ENCODE measurements at places on chromosomes 7 and 10. TPM values are rescaled to one million over a fixed set of nuclear protein-coding genes. Genes with fewer than 3 reads are reported as not detected.

The BRI3 gene
- polyA plus RNA-seq = 89.1 TPM

The LIPM gene
- not detected for polyA plus RNA-seq

The GTPBP4 gene
- 40.5 TPM for polyA plus RNA-seq

The SFTPD gene
- polyA plus RNA-seq = 0.79 TPM

The PILRA gene
- 6.2 TPM for polyA plus RNA-seq

The IDI2 gene
- polyA plus RNA-seq = not detected

The CDC14C gene
- polyA plus RNA-seq = not detected

The LAMB1 gene
- polyA plus RNA-seq = 768 TPM

The FAM241B gene
- polyA plus RNA-seq = 0.76 TPM

The FBXW4 gene
- polyA plus RNA-seq = 38.7 TPM

The PLPP4 gene
- polyA plus RNA-seq = 2.1 TPM

The ZNF467 gene
- 6.1 TPM for polyA plus RNA-seq

The COL28A1 gene
- polyA plus RNA-seq = 1.0 TPM

The PRKAG2 gene
- polyA plus RNA-seq = 12.1 TPM

The GET4 gene
- polyA plus RNA-seq = 27.5 TPM

The COL13A1 gene
- polyA plus RNA-seq = 12.6 TPM

The SMARCD3 gene
- polyA plus RNA-seq = 132 TPM

The BRAT1 gene
- polyA plus RNA-seq = 12.4 TPM

The CAV2 gene
- polyA plus RNA-seq = 38.9 TPM

The NOLC1 gene
- polyA plus RNA-seq = 62.4 TPM

The OR2A1 gene
- polyA plus RNA-seq = 0.35 TPM

The ATOH7 gene
- not detected for polyA plus RNA-seq

The USP6NL gene
- 9.4 TPM for polyA plus RNA-seq

The UFSP1 gene
- polyA plus RNA-seq = 2.6 TPM

The SPDYE5 gene
- polyA plus RNA-seq = 4.4 TPM

The JAKMIP3 gene
- polyA plus RNA-seq = 0.39 TPM

The INSYN2A gene
- polyA plus RNA-seq = 1.2 TPM

The INMT gene
- 11.1 TPM for polyA plus RNA-seq

The CREB3L2 gene
- 25.5 TPM for polyA plus RNA-seq

The AKR1C4 gene
- not detected for polyA plus RNA-seq

The MMS19 gene
- 57.8 TPM for polyA plus RNA-seq

The CYP3A4 gene
- 0.12 TPM for polyA plus RNA-seq

The ZNF800 gene
- 10.9 TPM for polyA plus RNA-seq

The C7orf57 gene
- 0.26 TPM for polyA plus RNA-seq

The C10orf105 gene
- 0.20 TPM for polyA plus RNA-seq

The PFKFB3 gene
- polyA plus RNA-seq = 9.8 TPM

The TMEM140 gene
- 12.4 TPM for polyA plus RNA-seq

The MYO3A gene
- polyA plus RNA-seq = 1.3 TPM

The NUPR2 gene
- polyA plus RNA-seq = not detected

The LLCFC1 gene
- polyA plus RNA-seq = not detected

The TFR2 gene
- 1.3 TPM for polyA plus RNA-seq

The IFIT1 gene
- polyA plus RNA-seq = 30.4 TPM

The MYH16 gene
- 0.46 TPM for polyA plus RNA-seq

The NEUROG3 gene
- not detected for polyA plus RNA-seq

The IL2RA gene
- not detected for polyA plus RNA-seq

The ADO gene
- 16.0 TPM for polyA plus RNA-seq

The HABP2 gene
- polyA plus RNA-seq = 0.07 TPM

The CPVL gene
- 26.0 TPM for polyA plus RNA-seq

The TYSND1 gene
- polyA plus RNA-seq = 3.9 TPM

The NEBL gene
- polyA plus RNA-seq = 4.9 TPM

The ELMO1 gene
- polyA plus RNA-seq = 22.2 TPM

The VGF gene
- polyA plus RNA-seq = not detected

The EN2 gene
- polyA plus RNA-seq = 1.5 TPM

The IKZF1 gene
- polyA plus RNA-seq = 1.4 TPM

The AGAP4 gene
- polyA plus RNA-seq = 19.2 TPM
